ENCODE measurements at places on chromosomes 11 and 22. TPM values are rescaled to one million over a fixed set of nuclear protein-coding genes. Genes with fewer than 3 reads are reported as not detected.
A peak's percentile ranks its signal among the peaks of the same experiment; 100 is the strongest.

- DNase-seq, result no peak
Measured at GRCh38 chr11:125374398-125374797, 121.7 kb downstream of the FEZ1 start.

GRCh38 chr11:36038541-36038940, 94.7 kb downstream of the LDLRAD3 start:
- no peak for DNase-seq

Gene OR52A1
- not detected for polyA plus RNA-seq

DNA sequence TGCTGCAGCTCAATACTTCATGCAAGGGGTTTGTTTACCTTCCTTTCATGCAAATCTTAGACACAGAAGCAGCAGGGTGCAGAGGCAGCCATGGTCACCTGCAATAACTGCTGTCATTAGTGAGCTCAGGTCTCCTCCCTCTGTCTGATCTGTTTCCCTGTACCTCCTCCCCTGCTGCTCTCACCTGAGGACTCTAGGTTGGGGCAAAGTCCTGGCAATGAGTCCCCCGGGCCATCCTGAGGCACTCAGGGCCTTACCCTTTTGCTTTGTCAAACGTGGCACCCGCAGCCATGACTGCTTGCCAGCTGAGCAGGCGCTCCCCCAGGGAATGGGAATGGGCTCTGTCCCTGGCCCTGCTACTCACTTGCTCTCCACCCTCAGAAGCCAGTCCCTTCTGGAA, 3.9 kb downstream of the LRRC10B start:
- no peak for DNase-seq

Gene KRTAP5-10
- not detected for polyA plus RNA-seq

DNA sequence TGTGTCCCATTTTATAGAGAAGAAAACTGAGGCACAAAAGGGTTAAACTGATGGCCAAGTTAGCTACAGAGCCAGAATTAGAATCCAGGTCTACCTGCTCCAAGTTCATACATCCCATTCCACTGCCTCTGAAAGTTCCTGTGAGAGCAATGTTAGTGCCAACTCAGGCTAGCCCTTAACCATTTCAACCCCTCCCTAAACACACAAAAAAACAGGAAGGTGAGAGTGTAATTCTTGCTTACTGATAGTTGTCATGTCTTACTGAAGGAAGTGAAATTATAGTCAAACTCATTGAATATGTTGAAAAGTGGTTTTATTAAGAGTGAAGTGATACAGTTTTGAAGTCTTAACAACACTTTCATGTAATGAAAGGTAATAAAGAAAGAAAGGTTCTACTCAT, 2.9 kb upstream of the E2F8 start:
- DNase-seq, result no peak

Gene CCDC87
- 0.10 TPM for polyA plus RNA-seq

- no peak for DNase-seq
Measured at GRCh38 chr22:37922191-37922590, 16.1 kb downstream of the MICALL1 start.

GRCh38 chr11:132718711-132719671, 813.3 kb downstream of the OPCML start:
- no peak for DNase-seq

- DNase-seq, result no peak
Measured at GRCh38 chr11:93791493-93791892, 7.4 kb downstream of the MED17 start.

GRCh38 chr11:27710536-27710935, 10.3 kb upstream of the BDNF start:
- no peak for DNase-seq

GRCh38 chr22:50627642-50628542, at the start of gene ARSA:
Gene ARSA (minus strand): TSS chr22:50628152. CDS start chr22:50627779, 373 bp downstream.
- peak; percentile 81 for DNase-seq

Gene TBX1
- polyA plus RNA-seq, result 12.8 TPM

- DNase-seq, result peak; percentile 53
Measured at GRCh38 chr11:70191495-70192140, 11.5 kb upstream of the FADD start.

Gene YDJC
- not detected for polyA plus RNA-seq

GRCh38 chr11:9208726-9209501, 56.2 kb downstream of the DENND5A start:
- DNase-seq, result no peak

Gene SHISAL1
- polyA plus RNA-seq, result 15.4 TPM

DNA sequence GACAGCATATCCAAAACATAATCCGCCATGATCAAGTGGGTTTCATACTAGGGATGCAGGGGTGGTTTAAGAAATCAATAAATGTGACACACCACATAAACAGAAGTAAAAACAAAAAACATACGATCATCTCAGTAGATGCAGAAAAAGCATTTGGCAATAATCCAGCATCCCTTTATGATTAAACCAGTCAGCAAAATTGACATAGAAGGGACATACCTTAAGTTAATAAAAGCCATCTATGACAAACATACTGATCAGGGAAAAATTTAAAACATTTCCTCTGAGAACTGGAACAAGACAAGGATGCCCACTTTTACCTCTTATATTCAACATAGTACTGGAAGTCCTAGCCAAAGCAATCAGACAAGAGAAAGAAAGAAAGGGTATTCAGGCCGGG, 49.6 kb downstream of the GAS2 start:
- DNase-seq, result no peak

DNA sequence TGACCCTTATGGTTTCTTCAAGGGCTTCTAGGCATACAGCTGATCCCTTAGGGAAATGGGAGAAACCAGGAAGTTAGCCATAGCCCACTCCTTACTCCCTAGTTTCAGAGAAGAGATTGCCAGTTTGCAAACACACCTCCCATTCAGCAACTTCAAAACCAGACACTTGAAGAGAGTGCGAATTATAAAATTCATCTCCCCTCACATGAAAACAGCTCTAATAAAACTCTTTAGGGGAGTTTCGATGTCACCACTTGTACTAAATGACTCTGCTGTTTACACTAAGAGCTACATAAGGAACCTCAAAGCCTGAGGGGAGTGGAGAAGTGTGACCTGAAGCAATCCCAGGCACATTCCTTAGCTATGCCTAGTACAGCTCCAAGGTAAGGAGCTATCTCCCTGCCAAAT, 8.3 kb downstream of the LGR4 start:
- no peak for DNase-seq

Gene SCN4B
- 6.0 TPM for polyA plus RNA-seq

- DNase-seq, result no peak
Measured at GRCh38 chr11:70270877-70271648, 573 bp downstream of the PPFIA1 start.

GRCh38 chr22:49213731-49214352, 613.8 kb downstream of the BRD1 start:
- DNase-seq, result no peak

DNA sequence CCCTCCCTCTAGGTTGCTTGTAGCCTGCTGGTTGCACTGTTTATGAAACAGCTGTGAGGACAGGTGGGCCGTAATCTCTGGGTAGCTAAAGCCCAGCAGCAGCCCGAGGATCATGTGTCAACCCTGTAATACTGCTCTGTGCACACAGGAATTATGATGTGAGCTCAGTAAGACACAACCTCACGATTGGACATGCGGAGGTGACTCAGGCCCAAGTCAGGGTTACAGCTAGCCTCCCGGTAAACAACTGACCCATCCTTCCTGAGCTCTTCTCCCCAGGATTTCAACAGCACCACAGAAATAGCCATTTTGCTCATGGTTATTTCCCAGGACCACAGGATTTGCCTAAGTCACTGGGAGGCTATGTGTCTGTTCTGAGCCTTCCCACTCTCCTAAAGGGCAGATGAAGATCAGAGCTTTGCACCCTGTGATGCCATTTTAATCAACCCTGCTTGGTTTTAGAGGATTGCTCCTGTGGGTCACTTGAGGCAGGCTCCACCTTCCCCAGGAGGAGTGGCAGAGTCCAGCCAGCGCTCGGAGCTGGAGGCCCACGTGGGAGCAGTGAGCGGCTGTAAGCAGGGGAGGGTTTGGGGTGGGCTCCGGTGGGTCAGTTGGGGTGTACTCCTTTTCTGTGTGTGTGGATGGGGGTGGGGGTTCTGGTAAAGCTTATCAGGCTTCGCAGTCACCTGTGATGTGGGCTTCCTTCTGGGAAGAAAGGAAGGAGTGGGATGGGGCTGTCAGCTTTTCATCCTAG, at the start of gene AMPD3:
AMPD3 (plus strand) TSS at position 387 of the 754 bp plus-strand sequence. CDS start 6,256 bp downstream, outside the sequence.
- peak; percentile 35 for DNase-seq

Data from muscle of arm (tissue), 14 donors.